Esophagus muscularis mucosa (tissue), 4 donors: ENCODE measurements at places on chromosomes 5 and 9. TPM values are rescaled to one million over a fixed set of nuclear protein-coding genes. Genes with fewer than 3 reads are reported as not detected.

Gene AKNA
- total RNA-seq = 16.3 TPM

Gene COL15A1
- 141 TPM for total RNA-seq

Gene SLC46A2
- 0.17 TPM for total RNA-seq

Gene TTLL11
- total RNA-seq = 41.3 TPM

DNA sequence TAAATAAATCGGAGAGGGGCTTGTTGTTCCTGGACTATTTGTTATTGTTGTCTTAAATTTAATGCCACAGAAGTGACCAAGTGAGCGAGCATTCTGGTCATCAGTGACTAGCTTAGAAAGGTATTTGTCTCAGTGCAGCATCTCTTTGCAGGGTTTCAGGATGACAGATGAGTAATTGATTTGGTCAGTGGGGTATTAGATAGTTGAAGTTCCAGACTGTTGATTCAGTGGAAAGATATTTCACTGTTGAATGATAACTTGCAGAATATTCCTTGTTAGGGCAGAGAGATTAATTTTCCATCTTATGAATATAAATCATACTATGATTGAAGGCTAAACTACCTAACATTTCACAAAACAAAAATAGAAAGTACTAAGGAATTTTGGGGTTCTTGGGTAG is 122.4 kb downstream of the TRIO start:
- DNase-seq = no peak

DNA sequence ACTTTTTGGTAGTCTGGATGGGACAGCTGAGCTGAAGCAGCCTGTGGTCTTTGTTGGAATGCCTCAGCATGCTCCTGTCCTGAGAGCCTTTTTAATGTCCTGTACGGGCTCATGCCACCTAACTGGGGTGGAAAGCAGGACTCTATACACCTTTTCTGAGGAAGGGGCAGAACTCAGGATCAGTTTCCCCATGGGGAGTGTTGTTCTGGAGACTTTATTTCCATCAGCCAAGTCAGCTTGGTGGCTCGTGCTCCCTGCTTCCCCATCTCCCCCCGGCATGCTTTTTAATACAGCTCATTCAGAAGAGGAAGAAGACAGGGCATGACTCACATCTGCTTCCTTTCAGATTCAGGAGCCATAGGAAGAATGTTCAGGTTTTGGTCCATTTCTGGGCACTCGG is 5.1 kb upstream of the SEPTIN8 start:
- no peak for DNase-seq

DNA sequence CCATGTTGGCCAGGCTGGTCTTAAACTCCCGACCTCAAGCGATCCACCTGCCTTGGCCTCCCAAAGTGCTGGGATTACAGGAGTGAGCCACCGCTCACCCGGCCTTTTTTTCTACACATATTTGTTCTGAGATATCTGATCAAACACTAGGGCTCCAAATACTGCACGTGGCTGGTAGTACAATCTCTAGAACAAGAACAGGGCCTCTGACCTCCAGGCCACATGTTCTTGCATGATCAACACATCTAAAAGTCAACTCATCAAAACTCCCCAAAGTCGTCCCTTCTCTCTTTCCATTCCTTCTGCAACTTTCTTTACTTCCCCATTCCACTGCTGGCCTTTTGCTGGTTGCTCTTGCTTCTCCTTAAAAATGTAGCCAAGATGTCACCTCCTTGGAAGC is 113.3 kb upstream of the LHFPL2 start:
- no peak for DNase-seq

DNA sequence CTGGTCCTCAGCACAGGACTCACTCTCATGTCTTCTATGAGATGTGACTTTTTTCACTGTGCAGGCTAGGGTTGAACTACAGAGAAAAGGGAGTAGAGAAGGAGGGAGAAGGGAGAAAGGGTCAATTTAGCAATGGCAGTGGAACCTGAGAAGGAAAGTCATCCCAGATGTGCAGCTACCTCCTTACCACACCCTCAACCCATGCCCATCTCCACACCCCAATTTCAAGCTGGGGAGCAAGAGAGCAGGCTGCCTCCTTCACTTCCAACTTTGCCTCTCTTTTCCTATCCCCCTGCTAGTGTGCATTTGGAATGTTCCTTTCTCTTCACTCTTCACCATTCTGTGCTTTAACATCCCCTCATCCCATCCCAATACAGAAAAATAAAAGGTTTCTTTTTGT is 163.5 kb upstream of the MAP3K1 start:
- no peak for DNase-seq
